ENCODE measurements at places on chromosomes 4 and X. TPM values are rescaled to one million over a fixed set of nuclear protein-coding genes. Genes with fewer than 3 reads are reported as not detected.

The MAGEA2B gene
- total RNA-seq: not detected

The PCDH18 gene
- total RNA-seq: 73.0 TPM

The LNX1 gene
- 0.59 TPM for total RNA-seq

The NOA1 gene
- total RNA-seq: 19.2 TPM

The TKTL2 gene
- not detected for total RNA-seq

The TRIML2 gene
- total RNA-seq: not detected

The FAM241A gene
- 0.89 TPM for total RNA-seq
